Upper lobe of left lung (tissue), 6 donors: ENCODE measurements at places on chromosomes 12 and 14.

DNA sequence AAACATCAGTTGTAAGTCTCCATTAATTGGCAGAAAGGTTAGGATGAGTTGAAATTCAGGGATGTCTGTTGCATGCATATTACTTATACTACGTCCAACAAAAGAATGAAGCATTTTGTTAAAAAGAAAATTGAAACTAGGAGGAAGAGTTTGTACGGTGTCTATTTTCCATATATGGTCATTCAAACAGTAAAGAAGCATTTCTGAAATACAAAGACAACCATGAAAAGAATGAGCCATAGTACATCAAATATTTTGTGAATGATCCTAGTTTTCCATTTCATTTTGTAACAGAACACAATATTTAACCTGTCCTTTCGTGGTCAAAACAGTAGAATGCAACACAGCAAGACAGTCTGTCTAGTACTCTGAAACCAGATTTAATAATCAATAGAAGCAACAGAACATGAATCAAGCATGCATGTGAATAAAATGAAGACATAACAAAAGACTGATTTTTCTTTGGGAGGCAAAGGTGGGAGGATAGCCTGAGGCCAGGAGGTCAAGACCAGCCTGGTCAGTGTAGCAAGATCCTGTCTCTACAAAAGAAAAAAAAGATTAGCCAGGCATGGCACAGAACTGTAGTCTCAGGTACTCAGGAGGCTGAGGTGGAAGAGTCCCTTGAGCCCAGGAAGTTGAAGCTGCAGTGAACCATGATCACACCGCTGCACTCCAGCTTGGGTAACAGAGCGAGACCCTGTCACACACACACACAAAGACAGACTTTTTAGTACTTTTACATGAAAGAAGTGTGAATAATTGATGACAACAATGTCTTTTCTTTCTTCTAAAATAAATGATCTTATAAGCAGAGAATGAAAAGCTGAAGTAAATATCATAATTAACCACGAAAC is 156.0 kb downstream of the LRIG3 start:
- DNase-seq = no peak

DNA sequence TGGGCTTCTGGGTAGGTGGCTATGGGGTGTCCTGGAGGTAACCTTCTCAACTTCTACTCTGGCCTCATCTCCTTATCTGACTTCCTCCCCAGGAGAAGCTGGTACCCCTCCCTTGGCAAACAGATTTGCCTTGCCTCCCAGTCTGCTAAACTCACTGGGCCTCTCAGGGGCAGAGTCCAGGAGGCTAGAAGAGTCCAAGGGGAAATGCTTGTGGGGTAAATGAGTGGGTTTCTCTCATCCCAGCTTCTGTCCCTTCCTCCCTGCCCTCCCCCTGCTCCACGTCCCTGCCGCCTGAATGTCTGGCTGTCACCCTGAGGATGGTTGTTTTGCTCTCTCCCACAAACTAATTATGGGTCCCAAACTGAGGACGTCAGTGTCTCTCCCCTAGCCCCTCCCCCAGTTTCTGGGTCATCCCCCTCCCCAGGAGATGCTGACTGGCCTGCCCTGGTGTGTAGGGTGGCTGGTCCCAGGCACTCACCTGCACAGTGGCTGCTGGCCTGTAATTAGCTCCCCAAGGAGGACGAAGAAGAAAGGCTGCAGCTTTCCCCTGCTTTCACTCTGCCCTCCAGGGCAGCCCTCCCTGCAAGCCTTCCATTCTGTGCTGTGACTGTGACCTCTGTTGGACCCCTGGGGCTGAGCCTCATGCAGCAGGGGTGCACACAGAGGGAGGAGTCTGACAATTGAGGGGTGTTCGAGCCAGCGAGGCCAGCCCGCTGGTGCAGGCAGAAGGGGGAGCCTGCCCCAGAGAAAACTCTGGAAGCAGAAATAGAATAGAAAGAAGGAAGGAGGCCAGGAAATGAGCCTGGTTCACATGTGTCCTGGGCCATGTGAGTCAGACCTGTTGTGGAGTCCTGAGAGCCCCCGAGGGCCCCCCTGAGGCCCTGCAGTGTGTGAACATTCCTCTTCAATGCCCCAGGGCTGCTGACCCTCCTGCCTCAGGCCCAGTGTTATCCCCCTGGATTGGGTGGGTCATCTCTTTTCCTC is at the start of gene LRP1-AS:
Gene LRP1-AS, minus strand, starts transcription at position 659 of the 984 bp plus-strand sequence.
- no peak for DNase-seq

DNA sequence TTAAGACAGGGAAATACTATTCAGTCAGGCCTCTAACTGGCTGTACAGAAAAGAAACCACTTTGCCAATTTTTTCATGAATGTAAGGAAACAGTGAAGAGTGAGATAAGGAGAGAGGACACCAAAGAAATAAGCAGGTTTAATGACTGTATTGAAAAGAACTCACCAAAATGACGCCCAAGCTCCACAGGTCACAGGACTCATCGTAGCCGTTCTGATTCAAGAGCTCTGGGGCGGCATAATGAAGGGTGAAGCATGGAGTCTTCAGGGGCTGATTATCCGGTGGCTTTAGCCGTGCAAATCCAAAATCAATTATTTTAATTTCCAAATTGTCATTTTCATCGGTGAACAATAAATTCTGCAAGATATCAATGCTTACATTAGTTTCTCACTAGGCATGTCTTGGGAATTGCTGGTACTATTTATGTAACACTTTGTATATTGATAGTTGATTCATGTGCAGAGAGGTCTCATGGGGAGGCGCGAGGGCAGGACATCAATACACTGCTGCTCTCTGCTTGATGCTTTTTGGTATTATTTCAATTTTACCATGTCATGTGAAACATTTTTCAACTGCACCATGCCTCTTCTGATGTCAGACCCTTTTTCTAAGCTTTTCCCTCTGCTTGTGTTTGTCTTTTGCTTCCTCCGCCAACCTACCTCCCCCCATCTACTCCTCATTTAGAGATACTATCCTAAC is 74.2 kb upstream of the TTC7B start:
- DNase-seq = no peak

DNA sequence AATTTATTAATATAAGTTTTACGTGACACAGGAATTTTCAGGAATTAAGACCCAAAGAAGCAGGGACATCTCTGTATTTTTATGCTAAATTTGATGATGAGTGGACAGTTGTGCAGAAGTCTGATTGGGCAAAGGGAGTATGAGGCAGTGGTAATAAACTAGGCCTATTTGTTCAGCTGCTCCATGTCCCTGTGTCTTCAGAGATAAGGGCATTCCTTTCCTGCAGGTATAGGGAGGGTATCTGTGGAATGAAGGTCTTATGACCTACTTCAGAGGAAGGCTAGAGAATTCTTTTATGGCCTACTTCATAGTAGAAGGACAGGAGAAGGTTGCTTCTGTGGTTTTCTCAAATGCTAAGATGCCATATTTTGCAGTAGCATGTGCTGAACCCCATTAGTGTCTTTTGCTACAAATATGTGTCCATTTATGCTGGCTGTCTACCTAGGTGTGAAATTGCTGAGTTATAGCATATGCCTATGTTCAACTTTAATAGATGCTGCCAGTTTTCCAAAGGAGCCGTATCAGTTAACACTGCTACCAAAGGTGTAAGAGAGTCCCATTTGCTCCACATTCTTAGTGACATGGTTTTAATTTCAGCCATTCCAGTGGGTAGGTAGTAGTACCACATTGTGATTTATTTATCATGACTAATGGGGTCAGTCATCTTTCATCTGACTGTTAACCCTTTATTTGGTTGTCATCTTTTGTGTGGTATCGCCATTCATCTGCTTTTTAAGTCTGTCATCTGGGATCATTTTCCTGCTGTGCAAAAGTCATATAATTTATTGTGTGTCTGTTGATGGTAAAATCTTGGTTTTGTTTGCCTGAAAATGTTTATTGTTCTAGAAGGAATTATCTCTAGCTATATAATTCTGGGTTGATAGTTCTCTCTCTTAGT is 410.7 kb upstream of the RGS6 start:
- DNase-seq = no peak

DNA sequence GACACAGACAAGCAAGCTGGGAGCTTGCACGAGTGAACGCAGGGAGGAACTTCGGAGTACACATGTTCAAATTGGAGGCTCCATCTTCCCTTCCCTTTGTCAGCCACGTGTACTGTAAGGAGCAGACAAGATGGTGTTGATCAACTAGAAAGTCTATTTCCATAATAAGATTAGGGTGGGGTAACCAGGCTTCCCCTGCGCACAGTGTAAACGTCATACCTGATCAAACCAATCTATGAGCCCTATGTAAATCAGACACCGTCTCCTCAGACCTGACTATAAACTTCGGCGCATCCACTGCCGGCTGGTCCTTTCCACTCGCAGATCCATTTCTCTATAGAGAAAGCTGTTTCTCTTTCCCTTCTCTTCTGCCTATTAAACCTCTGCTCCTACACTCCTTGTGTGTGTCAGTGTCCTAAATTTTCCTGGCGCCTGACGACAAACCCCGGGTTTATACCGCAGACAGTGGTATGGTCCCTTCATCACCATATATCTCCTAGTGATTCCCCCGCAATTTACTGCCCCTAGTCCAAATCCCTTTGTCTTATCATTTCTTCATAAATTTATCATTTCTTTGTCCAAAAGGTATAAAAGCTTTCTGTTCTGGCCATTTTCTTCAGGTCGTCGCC is 7.5 kb upstream of the ETFBKMT start:
- DNase-seq = no peak

- DNase-seq = no peak
These were observed 1.0 kb downstream of the BORCS5 start for GRCh38 chr12:12357719-12358461.
